ENCODE measurements at places on chromosomes 12 and 14.

DNA sequence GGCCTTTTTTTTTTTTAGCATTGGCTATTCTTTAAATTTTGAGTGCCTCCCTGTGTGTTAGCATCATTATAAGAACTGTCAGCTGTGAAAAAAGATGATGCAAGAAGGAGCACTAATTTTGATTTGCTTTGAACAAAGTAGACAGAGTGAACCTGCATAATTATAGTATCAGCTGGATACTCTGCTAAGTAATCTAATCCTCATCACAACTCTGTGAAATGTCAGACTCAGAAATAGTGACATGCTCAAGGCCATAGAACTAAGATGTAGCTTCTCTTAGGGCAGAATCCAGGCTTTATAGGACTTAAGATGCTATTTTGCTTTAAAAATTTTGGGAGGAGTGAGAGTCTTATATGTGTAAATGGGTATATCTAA lies 31.9 kb downstream of the FBXO34 start:
- no peak for DNase-seq

GRCh38 chr12:114477989-114478395 lies 72.0 kb upstream of the TBX5 start:
- no peak for DNase-seq

- DNase-seq: no peak
These were observed 37.6 kb upstream of the PRB4 start for GRCh38 chr12:11347810-11348209.

GRCh38 chr14:101196051-101196712 lies 292.7 kb upstream of the RTL1 start:
- no peak for DNase-seq

DNA sequence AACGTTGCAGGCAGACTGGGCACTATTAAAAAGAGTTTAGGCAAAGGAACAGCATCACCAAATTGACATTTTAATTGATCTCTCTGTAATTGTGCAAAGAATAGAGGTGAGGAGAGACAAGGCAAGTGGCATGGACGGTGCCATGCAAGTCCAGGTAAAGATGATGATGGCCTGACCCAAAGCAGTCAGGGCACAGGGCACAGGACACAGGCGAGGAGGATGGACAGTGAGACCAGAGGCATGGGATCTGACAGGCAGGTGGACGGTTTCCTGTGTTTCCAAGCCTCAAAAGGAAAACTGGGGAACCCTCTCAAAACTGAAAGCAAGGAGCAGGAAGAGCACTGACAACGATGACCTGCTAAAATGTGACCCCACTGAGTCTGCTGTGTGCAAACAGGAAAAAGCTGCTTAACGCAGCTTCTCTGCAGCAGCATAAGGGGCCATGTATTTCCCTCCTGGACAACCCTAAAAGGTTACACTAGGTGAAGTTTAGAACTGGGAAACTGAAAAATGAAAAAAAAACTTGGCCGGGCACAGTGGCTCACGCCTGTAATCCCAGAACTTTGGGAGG lies 50.9 kb downstream of the CLIP1 start:
- no peak for DNase-seq

Data from activated naive CD8-positive, alpha-beta T cell treated with anti-CD3 and anti-CD28 coated beads, Interleukin-2, amount 50 U/mL, for 24 hours (primary cell).